ENCODE measurements at places on chromosomes 2 and 18.

DNA sequence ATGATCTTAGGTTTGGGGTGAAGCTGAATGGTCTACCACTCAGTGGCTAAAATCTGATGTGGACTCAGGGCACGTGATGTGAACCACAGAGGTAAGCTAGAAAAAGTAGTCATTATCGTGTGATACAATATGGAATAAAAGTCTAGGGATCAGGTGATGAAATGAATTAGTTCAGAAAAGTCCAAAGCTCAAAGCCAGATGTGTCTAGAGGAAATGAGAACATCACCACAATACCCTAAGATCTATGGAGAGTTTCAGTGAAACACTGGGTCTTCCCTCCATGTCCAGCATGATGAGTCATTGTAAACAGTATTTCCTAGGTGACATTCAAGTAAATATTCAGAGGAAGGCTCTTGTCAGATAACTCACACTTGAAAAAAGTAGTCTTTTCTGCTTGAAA lies 1257.4 kb upstream of the ZEB2 start:
- DNase-seq = no peak

GRCh38 chr18:73737990-73738389 lies 409.6 kb downstream of the FBXO15 start:
- no peak for DNase-seq

DNA sequence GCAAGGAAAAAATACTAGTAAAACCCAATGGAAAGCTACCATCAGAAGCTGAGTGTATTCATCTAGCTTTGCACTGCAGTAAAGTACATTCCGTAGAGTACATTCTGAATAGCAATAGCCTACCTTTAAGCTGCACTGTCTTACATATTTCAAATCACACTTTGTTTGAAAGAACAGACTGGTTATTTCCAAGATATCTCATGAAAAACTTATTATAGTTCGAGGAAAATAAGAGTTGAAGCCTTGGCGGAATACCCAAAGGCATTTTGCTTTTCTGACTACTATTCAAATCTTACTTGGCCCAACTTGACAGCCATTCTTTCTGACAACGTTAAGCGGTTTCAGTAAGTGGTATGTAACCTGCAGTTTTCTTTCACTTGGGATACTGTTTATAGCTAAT lies 177.6 kb downstream of the NRXN1 start:
- no peak for DNase-seq

DNA sequence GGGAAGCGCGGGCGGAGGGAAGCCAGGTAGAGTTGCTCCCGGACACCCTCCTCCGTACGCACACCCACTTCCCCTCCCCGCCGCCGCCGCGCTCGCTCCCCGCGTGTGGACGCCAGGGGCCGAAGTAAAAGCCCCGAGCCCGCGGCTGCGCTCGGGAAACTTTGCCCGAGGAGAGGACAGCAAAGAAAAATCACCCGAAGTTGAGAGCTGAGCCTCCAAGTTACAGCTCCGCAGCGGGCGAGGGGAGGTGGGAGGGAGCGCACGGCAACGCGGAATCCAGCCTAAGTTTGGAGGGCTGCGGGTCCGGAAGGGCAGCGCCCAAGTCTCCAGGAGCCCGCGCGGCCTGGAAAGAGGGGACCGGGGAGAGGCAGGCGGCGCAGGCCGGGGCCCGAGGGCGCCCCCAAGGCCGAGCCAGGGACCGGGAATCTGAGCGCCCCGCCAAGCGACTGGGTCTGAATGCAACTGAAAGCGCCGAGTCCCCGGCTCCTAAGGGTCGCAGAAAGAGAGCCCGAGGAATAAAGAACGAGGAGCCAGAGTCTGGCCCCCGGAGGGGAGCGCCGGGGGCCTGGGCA lies 706 bp upstream of the BCL11A start:
- DNase-seq = peak; percentile 68

- peak; percentile 8 for DNase-seq
These were observed 45.5 kb downstream of the OSR1 start for GRCh38 chr2:19312949-19313348.

All from hematopoietic multipotent progenitor cell treated with erythropoietin and hydrocortisone succinate and interleukin-3 and kit ligand, for 6 days (in vitro differentiated cells).